ENCODE measurements at places on chromosomes 13 and 19.

DNA sequence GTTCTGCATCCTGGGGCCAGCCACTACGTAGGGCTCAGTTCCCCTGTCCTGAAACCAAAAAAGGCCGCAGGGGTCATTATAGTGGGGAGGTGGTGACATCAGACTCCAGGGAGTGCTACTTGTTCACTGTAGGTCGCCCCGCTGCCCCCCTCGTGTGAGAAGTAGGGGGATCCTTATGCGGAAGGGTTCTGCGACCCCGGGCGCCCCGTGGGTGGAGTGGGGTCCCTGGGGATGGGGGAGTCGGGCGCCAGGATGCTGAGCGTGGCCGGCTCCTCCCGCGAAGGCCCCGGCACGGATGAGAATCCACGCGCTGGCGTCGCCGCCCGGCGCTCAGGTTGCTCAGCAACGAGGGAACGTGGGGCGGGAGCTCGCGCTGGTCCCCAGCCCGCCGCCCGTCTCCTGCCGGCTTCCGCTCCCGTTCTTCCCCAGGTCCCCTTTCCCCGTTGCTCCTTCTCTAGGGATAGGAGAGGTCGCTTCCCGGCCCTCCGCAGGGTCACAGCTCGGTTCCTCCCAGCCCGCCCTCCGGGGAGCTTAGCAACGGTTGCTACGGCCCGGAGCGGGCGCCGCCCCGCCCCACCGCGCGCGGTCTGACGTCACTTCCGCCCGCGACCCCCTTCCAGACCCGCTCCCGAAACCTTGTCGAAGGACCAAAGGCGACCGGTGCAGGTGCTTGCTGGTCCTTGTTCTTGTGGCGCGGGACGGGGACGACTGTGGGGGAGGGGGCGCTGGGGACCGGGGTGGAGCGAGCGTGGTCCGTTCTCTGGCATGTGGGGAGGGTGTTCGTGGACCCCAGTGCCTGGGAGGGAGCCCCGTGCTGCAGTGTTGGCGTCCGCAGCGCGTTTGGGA lies at the start of gene NAT14:
Gene NAT14, plus strand, starts transcription at position 596 of the 846 bp plus-strand sequence. CDS start 521 bp downstream, outside the sequence.
- peak; percentile 87 for DNase-seq

- no peak for DNase-seq
Measured at GRCh38 chr13:97243915-97244781, 22.0 kb downstream of the MBNL2 start.

- peak; percentile 42 for DNase-seq
Measured at GRCh38 chr13:51033421-51034185, 77.5 kb downstream of the C13orf42 start.

- peak; percentile 20 for DNase-seq
Measured at GRCh38 chr19:6041991-6042481, 64.1 kb upstream of the RANBP3 start.

- DNase-seq, result peak; percentile 6
Measured at GRCh38 chr13:90933097-90933826, 414.2 kb upstream of the MIR17HG start.

DNA sequence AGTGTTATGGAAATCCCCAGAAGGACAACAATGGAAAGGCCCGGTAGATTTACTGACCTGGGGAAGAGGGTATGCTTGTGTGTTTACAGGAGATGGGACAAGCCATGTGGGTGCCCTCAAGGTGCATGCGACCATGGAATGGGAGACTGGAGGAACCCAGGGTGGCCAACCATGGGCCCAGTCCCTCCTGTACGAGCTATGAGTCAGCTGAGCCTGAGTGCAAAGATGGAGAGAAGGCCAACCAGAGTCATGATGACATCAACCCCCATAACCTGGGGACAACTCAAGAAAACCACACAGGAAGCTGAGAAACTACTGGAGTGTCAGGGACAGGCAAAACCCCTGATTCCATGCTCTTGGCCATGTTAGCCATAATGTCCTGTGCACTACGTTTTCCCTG lies 7.8 kb downstream of the ZNF350 start:
- no peak for DNase-seq

GRCh38 chr13:50025436-50025835 lies 10.2 kb downstream of the KCNRG start:
- no peak for DNase-seq

DNA sequence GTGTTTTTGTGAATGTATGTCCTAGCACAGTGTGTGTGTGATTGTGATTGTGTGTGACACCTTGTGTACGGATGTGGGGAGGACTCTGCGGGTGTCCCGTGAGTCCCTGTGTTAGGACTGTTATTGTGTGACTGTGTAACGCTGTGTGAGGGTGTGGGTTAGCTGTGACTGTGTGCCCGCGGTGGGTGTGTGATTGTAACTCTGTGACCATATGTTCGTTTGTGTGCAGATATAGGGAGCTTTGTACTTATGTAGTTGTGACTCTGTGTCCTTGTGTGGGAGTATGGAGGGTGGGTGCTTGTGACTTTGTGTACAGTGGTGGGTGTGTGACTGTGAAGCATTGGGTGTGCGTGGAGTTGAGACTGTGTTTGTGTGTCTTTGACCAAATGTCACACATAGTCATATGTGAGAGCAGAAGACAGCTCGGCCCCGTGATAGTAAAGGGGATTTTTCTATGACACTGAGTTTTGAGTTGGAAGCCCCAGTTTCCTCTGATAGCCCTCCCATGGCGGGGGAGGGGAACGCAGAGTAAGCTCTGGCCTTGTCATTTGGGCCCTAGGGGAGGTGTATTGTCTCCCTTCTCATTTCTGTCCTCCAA lies 949 bp upstream of the ZNF260 start:
- peak; percentile 70 for DNase-seq

DNA sequence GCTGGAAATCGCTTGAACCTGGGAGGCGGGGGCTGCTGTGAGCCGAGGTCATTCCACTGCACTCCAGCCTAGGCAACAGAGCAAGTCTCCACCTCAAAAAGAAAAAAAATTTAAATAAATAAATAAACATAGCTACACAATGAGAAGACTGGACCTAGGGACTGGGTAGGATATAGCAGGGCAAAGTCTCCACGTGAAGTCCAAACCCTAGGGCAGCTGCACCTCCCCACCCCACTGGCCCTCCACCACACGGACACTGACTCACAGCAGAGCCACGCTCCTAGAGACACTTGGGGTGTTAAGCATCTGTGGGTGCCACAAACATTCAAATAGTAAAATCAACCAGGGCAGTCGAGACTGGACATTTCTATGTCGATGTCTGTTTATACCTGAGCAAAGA lies 7.1 kb downstream of the LATS2 start:
- no peak for DNase-seq

GRCh38 chr13:29943273-29943672 lies 92.9 kb upstream of the UBL3 start:
- DNase-seq, result no peak

DNA sequence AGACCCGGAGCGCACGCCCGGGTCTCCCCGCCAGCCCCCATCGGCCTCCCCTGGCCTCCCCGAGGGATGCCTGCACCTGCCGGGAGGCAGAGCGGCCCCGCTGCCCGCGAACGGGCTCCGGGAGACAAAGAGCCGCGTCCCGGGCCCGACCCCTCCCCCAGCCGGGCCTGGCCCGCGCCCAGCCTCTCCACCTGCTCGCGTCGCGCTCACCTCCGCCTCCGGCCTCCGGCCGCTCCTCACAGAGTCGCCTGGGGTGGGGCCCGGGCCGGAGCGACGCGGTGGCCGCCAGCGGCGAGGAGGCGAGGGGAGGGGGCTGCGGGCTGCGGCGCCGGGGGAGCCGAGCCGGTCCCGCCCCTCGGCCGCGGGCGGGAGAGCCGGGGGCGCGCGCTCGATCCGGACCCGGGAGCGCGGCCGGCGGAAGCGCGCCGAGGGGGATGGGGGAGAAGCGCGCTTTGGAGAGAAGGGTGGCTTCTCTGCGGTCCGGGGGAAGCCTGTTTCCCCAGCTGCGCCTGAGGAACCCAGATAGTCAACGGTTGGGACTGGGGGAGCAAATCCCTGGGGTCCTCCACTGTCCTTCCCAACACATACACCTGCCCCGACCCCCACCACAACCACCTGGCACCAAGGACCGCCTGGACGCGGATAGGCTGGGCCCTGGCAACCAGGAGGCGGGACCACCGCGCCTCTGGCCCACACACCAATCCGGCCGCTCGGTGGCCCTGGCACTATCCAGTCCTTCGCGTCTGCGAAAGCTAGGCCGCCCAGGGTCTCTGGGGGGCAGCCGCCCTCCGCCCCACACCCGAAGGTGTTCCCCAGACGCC lies at the start of gene PRR36:
Gene PRR36, minus strand, starts transcription at position 315 of the 821 bp plus-strand sequence. CDS start 701 bp downstream, outside the sequence.
- peak; percentile 90 for DNase-seq

GRCh38 chr13:68927387-68928026 lies 1180.1 kb upstream of the ATXN8OS start:
- peak; percentile 71 for DNase-seq

GRCh38 chr13:34350671-34351070 lies 532.7 kb downstream of the RFC3 start:
- no peak for DNase-seq

DNA sequence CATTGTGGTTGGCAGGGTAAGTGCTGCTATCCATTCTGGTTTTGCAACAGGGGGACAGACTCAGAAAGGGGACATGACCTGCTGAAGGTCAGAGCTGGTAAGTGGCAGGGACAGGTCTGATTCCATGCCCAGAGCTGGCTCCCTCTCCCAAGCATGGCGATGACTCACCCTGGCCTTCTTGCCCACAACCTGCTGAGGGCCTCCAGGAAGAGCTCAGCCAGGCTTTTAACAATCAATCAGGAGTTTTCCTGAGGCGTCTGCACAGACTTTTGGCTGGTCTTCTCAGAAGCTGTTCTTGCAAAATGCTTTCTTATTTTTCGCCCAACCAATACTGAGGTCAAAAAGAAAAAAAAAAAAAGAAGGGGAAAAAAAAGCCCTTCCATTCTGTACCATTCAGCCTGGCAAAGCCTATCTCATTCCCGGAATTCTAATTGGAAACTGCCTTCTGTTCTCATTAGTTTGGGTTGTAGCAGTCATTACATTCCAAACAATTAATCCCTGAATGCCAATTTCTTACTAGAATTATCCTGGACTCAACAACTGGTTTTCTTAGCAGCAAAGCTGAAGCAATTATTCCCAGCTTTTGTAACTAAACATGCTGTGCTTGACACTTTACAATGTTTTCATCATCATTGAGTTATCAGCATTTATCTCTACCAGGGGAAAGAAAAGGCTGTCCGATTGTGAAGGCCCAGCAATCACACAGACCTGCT lies 17.7 kb downstream of the SIAH3 start:
- peak; percentile 76 for DNase-seq

- no peak for DNase-seq
Measured at GRCh38 chr19:30276011-30276882, 95.9 kb upstream of the ZNF536 start.

- DNase-seq, result peak; percentile 49
Measured at GRCh38 chr19:10617409-10618121, 7.8 kb upstream of the SLC44A2 start.

DNA sequence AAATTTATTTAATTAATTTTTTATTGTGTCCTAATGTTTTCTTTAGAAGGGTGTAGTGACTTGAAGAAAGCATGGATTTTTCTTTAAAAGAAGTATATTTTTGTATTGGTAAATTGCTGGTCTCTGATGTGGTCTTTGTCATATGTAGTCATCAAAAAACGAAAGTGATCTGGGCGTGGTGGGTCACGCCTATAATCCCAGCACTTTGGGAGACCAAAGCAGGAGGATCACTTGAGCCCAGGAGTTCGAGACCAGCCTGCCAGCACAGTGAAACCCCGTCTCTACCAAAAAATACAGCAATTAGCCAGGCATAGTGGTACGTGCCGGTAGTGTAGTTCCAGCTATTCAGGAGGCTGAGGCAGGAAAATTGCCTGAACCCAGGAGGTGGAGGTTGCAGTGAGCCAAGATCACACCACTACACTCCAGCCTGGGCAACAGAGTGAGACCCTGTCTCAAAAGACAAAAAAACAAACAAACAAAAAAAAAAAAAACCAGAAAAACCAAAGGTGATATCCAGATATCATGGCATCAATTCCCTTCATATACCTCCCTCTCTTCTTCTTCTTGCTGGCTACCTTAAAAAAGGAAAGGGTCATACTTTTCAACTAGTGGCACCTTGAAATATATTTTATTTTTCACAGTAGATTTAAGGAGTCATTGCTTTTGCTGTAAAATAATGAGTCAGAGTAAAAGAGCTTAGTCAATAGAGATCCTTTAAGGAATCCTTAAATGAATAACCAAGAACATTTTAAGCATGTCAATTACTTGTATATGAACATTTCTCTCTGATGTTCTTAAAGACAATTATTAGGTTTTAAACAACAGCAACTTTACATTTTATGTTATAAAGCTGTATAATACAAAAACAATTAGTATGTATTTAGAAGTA lies 19.9 kb downstream of the KCTD4 start:
- no peak for DNase-seq

DNA sequence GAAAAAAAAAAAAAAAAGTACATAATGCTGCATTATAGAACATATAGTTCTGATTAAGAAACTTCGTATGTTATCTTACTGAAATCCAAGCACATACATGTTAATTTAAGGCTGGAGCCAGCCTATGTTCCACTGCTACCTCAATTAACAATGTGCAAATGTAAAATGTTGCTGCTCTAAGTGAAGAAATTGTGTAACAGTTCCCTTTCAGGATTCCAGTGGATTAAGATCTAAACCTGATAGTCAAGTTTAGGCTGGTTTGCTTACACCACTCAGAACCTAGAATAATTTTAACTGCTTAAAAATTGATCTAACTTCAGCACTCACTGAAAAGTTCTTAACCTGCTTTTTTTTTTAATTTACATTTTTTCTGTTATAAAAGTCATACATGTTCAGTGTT lies 4.2 kb downstream of the VPS36 start:
- no peak for DNase-seq

DNA sequence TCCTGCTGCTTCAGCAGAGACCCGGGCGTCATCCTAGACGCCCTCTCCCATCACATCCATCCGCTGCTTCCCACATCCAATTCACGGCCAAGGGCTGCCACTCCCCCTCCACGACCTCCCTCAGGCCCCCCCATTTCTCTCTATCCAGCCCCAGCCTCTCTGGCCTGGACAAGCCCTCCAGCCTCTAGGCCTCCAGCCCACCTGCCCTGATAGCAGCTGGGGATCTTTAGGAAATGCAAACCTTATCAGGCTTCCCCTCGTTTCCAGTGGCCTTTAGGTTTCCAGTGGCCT lies 51.6 kb downstream of the PEPD start:
- DNase-seq, result no peak

DNA sequence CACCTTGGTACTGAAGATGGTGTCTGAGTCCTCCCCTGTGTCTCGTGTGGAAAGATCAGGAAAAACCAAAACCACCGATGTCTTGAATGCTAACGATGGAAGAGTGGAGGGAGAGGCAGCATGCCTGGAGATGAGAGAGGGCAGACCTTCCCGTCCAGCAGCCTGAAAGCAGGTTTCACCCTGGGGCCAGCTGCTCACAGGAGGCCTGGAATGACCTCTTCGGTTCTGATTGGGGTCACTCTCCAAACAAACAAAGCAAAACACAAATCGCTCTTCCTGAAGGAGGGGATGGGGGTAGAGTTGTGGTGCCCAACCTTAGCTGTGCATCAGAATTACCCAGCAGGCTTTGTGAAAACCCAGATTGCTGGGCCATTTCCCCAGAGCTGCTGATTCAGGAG lies 142.3 kb upstream of the SOX1 start:
- no peak for DNase-seq

Data from DMS53 (cell line).